Ammon's horn (tissue), 1 donor: ENCODE measurements at places on chromosomes 6 and 20.

DNA sequence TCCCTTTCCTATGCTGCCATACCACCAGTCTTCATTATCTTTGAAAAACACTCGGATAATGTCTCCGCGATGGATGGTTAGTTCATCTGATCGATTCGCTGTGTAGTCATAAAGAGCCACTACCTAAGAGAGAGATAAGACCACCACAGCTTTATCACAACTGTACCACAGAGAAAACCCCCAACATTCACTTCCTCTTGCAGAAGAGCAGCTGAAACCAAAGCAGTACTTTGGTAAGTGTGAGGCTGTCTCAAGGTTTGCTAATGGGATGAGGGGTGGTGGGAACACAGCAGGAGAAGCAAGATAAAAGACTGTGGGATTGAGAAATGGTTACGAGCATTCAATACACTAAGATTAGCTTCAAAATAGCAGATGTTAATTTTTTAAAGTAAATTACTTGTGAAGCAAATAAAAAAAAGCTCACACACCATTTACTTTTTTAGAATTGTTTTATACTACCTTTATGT is 142.1 kb downstream of the MYB start:
- DNase-seq, result no peak

DNA sequence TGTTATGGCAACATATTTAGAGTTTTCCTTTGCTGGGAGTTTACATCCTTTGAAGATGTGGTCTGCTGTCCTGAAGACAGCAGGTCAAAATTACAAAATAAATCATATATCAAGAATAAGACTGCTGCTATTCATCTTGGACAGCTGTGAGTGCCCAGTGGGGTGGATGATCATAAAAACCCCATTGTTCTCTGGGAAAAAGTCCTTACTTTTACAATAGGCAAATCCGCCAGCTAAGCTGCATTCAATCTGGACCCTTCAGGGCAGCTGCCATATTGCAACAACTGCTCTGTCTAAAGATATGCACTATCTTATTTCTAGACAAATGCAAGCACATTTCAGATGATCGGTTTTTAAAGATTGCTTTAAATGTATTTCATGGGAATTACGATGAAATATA is 19.4 kb downstream of the CASS4 start:
- DNase-seq, result no peak

DNA sequence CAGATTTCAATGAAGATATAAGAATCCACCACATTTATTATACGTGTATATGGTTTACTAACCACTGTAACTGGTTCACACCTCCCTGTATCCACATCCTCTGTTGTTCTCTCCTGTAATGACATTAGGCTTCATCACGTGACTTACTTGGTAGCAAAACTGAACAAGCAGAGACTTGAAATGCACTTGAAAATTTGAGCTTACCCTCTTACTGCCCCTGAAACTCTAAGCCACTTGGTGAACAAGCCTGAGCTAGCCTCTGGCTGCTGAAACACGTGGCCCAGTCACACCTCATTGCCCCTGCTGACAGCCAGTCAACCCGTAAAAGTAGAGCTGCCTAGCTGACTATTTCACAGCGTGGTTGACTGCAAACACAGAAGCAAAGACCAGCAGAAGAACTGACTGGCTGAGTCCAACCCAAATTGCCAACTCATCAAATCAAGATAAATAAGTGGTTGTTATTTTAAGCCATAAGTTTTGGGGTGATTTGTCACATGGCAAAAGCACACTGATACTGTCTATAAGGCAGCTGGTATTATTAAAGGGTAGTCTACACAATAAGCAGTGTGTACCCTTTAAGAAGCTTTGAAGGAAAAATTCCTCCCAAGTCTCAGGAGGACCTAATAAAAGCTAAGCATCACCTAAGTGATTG is 109.0 kb downstream of the RALGAPA2 start:
- no peak for DNase-seq

- DNase-seq, result no peak
These were observed 93.3 kb downstream of the SCML4 start for GRCh38 chr6:107730683-107731314.

GRCh38 chr6:114344246-114344970 is 1.6 kb upstream of the HS3ST5 start:
- DNase-seq, result no peak

- DNase-seq, result no peak
These were observed 13.2 kb downstream of the CNPY3 start for GRCh38 chr6:42942444-42942843.

- DNase-seq, result no peak
These were observed 335.0 kb upstream of the SYNCRIP start for GRCh38 chr6:85977661-85978060.

DNA sequence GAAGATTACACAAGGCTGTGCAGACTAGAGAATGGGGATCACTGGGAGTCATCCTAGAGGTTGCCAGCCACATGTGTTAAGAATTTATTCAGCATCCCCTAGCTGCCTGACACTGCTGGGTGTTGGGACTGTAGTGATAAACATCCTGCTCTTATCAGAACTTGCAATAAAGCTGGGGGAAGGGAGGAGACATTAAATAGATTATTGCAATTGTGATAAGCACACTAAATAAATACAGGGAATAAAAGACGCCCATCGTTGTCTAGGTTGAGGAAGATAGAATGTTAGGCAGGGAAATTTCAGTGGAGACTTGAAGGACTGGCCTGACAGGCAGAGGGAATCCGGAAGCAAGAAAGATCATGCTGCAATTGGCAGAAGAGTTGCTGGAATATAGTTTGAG is 33.2 kb upstream of the TRAM2 start:
- DNase-seq, result no peak

DNA sequence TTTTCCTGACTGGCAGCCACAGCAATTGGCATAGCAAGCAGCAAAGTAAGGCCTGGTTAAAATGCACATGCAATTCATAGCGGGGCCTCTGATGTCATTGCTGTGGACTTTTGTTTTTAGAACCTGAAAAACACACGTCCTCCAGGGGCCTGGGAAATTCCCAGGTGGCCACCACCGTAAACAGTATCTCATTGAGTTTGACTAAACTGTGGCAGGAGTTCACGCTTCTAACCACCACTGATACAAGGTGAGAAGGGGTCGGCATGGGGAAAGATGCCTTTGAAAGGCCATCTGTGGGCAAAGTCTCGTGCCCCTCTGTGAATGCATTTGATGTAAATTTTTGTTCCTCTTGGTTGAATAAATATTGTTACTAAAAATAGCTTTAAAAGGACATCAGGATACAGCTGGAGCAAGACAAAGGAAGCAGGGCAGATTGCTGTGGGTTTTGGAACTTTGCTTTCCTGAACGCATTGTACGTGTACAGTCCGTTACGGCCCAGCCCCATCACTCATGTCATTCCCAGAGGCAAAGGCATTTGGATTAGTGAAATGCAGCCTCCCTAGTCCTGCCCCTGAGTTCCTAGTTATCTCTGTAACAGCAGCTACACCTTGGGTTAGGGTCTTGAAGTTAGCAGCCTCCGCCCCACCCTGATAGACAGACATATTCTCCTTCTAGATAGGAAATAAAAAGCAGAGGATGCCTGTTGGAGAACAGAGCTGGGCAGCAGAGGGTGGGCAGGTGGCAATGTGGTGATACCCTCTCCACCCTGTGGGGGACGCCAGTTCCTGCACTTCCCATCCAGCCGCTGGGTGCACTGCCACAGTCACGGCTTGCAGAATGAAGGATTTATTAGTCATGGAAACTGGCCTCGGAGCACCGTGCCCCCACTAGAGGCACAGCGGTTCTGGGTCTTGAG is 80.3 kb downstream of the ZDHHC14 start:
- peak; percentile 29 for DNase-seq

DNA sequence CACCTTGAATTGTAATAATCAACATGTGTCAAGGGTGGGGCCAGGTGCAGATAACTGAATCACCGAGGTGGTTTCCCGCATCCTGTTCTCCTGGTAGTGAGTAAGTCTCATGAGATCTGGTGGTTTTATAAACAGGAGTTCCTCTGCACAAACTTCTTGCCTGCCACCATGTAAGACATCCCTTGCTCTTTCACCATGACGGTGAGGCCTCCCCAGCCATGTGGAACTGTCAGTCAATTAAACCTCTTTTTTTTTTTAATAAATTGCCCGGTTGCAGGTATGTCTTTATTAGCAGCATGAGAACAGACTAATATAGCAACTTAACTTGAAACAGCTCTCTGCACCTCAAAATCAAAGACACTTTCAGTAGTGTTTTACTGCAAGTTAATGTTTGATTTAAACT is 121.6 kb downstream of the OGFRL1 start:
- DNase-seq, result no peak

DNA sequence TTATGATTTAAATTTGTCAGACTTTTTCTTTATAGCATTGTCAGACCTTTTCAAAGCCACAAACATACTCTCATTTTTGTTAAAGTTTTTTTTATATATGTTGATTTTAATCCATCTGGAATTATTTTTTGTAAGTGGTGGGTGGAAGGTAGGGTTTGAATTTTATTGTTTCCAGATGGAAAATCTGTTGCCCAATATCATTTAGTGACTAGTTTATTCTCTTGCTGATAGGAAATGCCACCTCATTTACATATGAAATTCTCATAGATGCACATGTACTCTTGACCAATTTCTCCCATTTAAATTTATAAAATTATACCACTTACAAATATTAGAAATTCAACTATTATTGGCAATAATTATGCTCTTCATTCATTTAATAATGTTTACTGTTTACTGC is 52.1 kb upstream of the PLCB1 start:
- DNase-seq, result no peak

DNA sequence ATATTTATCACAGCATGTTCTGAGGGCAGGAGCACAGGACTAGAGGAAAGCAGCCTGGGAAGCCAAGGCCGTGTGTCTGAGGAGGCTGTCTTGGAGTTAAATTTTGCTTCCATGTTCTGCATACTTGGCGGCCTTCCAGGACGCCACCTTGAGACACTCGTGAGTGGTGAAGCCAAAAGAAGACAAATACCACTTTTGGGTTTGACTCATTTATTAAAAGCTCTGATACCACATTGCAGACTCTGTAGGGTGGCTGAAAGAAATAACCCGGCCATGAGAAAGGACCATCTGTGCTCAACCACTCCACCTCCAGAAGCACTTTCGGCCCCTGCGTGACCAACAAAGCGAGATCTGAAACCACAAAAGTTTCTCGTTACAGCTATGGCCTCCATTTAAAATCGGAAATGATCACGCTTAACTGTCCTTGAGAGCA is 120.0 kb downstream of the TMEM242 start:
- DNase-seq, result no peak

DNA sequence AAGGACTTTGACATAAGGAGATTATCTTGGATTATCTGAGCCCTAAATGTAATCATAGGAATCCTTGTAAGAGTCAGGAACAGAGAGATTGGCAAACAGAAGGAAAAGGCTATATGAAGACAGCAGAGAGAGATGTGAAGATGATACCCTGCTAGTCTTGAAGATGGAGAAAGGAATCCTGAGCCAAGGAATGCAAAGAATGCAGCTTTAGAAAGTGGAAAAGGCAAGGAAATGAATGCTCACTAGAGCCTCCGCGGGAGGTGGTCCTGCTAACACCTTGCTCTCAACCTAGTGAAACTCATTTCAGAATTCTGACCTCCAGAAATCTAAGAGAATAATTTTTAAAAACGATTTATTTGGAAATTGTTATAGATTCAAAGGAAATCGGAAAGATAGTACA is 117.1 kb downstream of the TBXT start:
- DNase-seq, result no peak

- DNase-seq, result peak; percentile 66
These were observed 9.5 kb upstream of the PAQR8 start for GRCh38 chr6:52352239-52353018.

- no peak for DNase-seq
These were observed 31.7 kb upstream of the MYB start for GRCh38 chr6:135149376-135149775.

DNA sequence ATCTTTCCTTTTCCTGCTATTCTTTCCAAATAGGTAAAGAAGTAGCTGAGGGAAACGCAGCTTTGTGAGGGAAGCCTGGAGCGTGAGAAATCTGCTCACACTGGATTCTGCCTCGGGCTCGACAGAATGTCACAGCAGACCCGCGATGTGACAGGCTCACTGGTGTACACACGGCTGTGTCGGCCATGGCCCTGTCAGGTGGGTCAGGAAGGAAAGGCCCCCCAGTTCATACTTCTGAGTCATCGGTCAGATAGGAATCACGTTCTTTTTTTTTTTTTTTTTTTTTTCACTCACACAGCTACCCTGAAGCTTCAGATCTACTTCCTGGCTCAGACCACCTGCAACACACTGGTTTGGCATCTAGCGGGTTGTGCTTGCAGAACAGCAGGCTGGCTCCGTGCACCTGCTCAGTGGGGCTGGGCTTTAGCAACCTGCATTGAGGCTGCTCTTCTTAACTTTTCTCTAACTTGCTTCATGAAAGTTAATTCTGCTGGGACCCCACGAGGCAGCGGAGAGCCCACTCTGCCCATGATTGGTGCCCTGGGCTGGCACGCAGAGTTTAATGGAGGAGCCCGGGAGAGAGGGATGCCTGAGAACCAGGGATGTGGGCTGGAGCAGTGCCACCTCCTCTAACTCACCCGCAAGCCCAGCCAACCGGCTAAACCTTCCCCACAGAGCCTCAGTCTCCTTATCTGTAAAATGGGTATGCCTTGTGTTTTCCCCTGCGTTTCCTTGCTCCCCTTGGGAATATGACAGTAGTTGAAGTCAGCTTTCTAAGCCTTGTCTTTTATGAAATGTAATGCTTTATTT is 61.5 kb upstream of the FNDC1 start:
- DNase-seq, result no peak

- DNase-seq, result no peak
These were observed 205.5 kb upstream of the QKI start for GRCh38 chr6:163209005-163209404.

DNA sequence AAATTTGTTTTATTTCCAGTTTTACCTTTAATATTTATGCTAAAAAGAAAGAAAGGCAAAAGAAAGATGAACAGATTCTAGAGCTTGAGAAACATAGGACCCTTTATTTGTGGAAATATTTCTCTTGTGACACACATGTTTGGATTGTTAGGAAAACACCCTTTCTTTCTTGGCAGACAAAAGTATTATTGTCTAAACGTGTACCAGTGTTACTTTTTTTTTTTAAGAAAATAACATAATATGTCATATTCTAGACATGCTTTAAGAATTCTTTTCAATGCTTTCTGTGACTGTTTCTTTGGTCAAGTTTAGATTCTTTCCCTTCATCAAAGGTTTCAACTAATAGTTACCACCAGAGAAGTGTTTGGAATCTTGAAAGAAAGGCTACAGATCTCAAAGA is 183.4 kb upstream of the CNR1 start:
- no peak for DNase-seq

DNA sequence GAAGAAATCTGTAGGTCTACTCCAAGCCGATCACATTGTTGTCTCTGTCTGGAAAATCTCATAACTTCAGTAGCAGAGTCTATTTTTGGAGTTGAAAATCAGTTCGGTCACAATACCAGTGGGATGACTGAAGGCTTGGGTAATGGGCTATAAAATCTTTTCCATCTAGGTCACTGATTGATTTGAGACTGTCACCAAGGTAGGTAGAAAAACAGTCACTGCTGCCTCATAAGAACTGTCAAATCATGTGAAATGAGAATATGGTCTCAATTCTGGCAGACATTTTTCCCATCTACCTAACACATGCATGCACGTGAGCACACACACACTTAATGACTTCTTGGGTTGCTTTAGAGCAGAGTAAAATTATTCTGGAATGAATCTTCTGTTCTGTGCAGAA is 1162.8 kb upstream of the CITED2 start:
- DNase-seq, result no peak
